ENCODE measurements at places on chromosomes 12 and 14. TPM values are rescaled to one million over a fixed set of nuclear protein-coding genes. Genes with fewer than 3 reads are reported as not detected.

The CMKLR1 gene
- total RNA-seq, result not detected

The RFX4 gene
- not detected for total RNA-seq

The SAMD4A gene
- 21.7 TPM for total RNA-seq

The KRT72 gene
- total RNA-seq, result not detected

The NTS gene
- under 0.01 TPM for total RNA-seq

The RNASE4 gene
- total RNA-seq, result 4.1 TPM

The GPR135 gene
- total RNA-seq, result 0.61 TPM

The EXOC3L4 gene
- not detected for total RNA-seq

The RESF1 gene
- 83.5 TPM for total RNA-seq

The INHBC gene
- total RNA-seq, result not detected

The SOS2 gene
- total RNA-seq, result 17.9 TPM

The CLEC4A gene
- total RNA-seq, result not detected

The TMPRSS12 gene
- total RNA-seq, result not detected

The GPR132 gene
- not detected for total RNA-seq

The PPP4R4 gene
- under 0.01 TPM for total RNA-seq

The SNRPF gene
- total RNA-seq, result 37.4 TPM

The NUP37 gene
- total RNA-seq, result 54.9 TPM

The STXBP6 gene
- total RNA-seq, result not detected

The KLRC1 gene
- not detected for total RNA-seq

The RD3L gene
- not detected for total RNA-seq

Measured in epithelial cell of umbilical artery (primary cell).